ENCODE measurements at places on chromosomes 7 and 10.

- DNase-seq = no peak
Measured at GRCh38 chr7:155470686-155471638, 13.0 kb downstream of the EN2 start.

DNA sequence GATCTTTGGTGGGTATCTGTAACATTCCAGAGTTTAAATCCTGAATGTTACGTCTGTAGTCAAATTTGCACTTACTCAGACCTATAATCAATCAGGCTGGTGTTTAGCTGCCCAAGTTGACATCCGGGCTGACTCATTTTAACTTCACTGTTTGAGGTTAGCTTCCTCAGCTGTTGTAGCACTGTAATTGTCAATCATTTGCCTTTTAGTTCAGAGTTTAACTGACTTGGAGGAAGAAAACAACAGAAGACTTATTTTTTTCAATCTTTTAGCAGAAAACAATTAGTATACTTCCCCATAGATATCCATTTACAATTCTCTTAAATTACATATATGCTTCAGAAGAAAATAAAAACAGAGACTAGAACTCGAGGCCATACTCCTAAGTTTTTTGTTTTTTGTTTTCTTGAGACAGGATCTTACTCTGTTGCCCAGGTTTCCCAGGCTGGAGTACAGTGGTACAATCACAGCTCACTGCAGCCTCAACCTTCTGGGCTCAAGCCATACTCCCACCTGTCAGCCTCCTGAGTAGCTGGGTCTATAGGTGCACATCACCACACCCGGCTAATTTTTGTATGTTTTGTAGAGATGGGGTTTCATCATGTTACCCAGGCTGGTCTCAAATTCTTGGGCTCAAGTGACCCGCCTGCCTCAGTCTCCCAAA is 38.5 kb upstream of the LRRC17 start:
- DNase-seq = no peak

DNA sequence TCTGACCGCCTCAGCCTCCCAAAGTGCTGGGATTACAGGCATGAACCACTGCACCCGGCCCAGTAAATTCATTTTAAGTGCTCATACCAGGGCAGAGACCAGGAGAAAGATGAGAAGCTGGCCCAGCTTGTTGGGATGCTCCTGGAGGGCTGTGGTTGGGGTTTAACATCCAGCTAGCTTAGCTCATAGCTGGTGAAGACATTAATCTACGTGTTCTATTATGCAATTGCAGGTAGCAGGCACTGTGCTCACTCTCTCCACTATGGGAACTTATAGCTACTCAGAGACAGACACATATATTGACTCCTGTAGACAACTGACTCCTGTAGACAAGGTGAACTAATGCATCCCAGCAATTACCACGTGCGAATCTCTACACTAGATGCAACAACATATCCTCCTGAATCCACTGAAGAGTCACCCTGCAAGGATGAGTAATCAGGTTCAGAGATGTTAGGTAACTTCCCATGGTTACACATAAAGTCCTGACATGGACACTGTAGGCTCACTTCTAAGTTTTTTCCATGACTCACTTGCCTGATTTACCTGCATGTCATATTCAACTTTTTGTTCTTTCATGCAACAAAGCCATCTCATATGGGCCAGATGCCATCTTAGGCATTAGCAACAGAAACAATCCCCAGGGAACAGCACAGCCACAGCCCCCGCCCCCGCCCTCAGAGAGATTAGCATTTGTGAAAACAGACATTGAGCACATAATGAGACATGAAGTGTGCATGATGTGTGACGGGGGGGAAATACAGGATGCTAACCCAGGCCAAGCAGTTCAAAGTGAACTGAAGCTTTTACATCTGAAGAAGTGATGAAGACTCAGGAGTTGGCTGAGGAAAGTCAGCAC is 37.2 kb downstream of the ERLIN1 start:
- DNase-seq = no peak

- DNase-seq = no peak
Measured at GRCh38 chr7:55005241-55005851, 13.5 kb upstream of the EGFR start.

DNA sequence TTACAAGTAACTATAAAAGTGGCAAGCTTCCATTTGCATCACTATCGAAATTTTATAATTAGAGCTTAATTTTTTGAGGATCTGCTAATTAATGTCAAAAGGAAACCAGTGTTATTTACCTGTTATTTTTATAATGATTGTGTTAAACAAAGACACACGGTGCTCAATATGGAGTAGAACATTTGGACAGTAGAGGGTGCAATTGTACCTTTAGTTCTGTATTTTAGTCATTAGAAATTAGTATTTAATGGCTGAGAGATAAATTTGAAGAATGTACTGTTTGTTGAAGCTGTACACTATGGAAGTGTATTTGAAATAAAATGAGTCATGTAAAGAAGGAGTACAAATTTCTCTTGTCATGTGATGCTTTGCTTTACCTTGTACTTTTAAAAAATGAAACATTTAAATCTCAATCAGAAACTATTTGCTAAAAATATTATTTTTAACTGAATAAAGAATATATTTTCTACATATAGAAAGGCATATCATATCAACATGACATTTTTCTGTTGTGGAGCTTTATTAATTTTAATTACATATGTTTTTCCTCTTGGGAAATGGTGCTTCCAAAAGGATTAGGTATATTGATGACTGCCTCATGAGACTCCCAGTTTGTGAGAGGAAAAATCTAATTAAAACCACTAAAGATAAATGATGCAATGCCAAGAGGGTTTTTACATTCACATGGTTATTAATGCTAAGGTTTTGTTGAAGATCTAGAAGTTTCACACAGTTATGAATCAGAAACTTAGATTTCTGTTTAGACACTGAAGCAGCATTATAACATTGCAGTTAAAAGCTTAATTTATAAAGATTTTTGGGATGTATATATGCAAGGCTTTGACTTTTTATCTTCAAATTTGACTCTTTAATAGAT is 10.4 kb upstream of the PRKG1 start:
- no peak for DNase-seq

GRCh38 chr7:147276783-147277370 is 1160.3 kb downstream of the CNTNAP2 start:
- DNase-seq = no peak

GRCh38 chr7:108149908-108150307 is 19.7 kb upstream of the LAMB4 start:
- DNase-seq = no peak

GRCh38 chr7:28999427-28999826 is 41.3 kb upstream of the TRIL start:
- no peak for DNase-seq

- no peak for DNase-seq
Measured at GRCh38 chr10:8315619-8316021, 261.1 kb downstream of the GATA3 start.

DNA sequence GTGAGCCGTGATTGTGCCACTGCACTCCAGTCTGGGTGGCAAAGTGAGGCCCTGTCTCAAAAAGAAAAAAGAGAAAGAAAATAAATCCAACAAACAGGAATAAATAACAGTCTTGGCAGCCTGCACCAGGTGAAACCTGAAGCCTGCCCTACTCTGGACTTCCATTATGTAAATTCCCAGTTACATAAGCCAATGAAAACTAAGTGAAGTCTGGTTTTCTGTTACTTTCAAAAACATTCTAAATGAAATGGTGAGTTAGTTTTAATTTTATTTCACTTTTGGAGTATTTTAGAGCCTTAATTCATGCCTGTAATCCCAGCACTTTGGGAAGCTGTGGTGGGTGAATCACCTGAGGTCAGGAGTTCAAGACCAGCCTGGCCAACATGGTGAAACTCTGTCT is 22.5 kb upstream of the HIBADH start:
- DNase-seq = no peak

- DNase-seq = no peak
Measured at GRCh38 chr7:17770710-17771375, 169.5 kb downstream of the SNX13 start.

GRCh38 chr10:35042783-35043182 is 47.4 kb downstream of the CUL2 start:
- no peak for DNase-seq

DNA sequence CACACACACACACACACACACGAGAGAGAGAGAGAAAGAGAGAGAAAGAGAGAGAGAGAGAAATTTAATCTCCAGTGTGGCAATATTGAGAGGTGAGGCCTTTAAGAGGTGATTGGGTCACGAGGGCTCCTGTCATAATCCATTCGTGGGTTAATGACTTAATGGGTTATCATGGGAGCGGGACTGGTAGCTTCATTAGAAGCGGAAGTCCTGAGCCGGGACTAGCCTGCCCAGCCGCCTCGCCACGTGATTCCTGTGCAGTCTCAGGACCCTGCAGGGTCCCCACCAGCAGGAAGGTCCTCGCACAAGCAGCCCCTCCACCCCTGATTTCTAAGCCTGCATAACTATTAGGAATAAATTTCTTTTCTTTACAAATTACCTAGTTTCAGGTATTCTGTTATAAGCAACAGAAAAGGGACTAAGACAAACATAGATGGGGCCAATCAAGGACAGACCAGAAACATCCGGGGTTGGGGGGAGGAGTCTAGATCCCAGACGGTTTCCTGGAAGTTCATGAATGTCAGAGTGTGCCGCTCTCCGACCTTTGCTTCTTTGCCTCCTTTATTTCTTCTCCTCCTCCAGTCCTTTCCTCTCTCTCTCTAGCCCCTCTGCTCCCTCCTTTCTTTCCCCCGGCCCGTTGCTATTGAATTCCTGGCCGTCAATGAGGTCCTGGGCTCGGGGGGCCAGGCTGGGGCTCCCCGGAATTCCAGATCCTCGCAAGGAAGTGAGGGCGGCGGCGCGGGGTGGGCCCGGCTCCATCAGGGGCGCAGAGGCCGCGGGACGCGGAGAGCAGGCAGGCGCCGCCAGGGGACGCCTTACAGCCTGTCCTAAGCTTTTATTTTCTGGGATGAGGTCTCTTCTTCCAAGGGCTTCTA is 146.8 kb downstream of the CYP26A1 start:
- DNase-seq = no peak

DNA sequence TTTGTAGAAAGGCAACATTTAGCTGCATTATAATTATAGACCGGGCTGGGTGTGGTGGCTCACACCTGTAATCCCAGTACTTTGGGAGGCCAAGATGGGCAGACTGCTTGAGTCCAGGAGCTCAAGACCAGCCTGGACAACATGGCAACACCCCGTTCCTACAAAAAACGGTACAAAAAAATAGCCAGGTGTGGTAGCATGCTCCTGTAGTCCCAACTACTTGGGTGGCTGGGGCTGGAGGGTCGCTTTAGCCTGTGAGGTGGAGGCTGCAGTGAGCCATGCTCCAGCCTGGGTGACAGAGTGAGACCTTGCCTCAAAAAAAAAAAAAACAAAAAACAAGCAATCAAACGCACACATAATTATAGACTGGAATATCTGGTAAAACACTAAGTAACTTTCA is 5.0 kb downstream of the YWHAG start:
- no peak for DNase-seq

GRCh38 chr10:60607372-60607771 is 170.9 kb upstream of the CDK1 start:
- no peak for DNase-seq

- DNase-seq = no peak
Measured at GRCh38 chr10:123236126-123236525, 81.9 kb downstream of the BUB3 start.

- no peak for DNase-seq
Measured at GRCh38 chr10:44685220-44685619, 225.9 kb upstream of the TMEM72 start.

- DNase-seq = no peak
Measured at GRCh38 chr10:97718178-97718577, 4.6 kb downstream of the MARVELD1 start.

DNA sequence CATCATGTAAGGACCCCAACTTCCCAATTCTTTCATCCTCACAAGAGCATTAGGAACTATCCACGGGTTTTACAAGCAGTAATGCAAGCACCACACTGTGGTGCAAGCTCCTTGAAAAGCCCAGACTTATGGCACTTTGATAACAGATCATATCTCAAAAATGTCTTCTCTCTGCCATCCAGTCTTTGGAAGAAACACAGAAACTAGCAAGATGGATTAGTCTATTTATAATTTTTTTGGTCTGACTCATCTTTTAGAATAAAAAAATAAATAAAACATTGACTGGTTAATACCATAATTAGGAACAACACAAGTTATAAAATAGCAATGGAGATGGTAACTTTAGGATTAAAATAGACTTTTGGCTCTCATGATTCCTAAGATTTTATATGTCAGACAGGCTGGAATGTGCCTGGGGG is 49.0 kb upstream of the CALD1 start:
- DNase-seq = no peak

- DNase-seq = no peak
Measured at GRCh38 chr10:93596539-93596938, 4.5 kb downstream of the RBP4 start.

DNA sequence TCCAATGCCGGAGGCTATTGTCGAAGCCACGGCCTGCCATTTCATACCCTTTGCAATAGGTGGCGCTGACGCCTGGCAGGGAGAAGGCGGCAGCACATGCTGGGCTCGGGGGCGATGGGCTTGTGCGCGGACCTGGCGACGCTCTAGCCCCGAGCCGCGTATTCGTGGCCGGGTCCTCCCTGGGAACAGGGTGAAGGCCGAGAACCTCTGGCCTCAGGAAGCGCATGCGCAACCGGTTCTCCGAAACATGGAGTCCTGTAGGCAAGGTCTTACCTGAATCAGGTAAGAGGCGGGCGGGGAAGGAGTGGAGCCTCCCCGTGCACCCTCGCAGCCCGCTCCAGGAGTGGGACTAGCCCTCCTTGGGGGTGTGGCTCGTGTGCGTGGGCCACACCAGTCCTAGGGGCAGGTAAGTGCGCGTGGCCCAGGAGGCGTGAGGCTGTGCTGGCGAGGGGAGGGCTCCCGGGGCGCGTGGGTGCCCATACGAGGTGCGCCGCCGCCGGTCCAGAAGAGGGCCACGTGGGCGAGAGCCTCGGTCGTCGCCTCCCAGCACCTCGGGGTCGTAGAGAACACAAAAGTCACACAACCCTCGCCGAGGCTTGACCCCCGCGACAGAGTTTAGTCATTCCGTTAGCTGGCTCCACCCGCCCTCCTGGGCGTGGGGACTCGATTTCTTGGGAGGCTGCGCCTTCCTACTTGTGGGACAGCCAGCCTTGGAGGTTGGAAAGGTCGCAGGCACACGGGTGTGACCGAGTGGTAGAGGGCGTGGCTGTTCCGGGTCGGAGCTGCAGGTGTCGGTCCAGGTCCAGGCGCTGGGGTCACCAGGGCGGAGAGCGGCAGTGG is 5.6 kb upstream of the MEST start:
- DNase-seq = peak; percentile 83

GRCh38 chr10:78772486-78772885 is 296.3 kb upstream of the ZMIZ1 start:
- DNase-seq = no peak

Data from left colon (tissue), 2 donors.